ENCODE measurements at places on chromosomes 3 and 15.
A peak's percentile ranks its signal among the peaks of the same experiment; 100 is the strongest.

DNA sequence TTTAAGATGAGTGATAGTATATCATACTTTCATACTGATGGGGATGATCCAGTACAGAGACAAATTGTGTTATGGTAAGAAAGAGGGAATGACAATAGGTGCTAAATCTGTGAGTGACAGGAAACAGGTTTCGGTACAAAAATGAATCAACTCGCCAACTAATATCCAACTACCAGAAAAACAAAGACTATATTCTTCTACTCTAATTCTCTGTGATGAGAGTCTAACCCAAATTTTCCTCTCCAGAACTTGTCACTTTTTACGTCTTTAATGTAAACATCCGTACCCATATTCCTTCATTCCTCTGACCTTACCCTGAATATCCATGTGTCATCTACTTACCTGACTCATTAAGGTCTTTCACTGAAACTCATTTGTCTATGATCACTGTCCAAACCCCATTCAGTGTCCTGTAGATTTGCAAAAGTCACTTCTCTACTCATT, 39.6 kb downstream of the SCAPER start:
- no peak for ATAC-seq

GRCh38 chr3:187264021-187264420, 27.5 kb downstream of the MASP1 start:
- ATAC-seq, result no peak

DNA sequence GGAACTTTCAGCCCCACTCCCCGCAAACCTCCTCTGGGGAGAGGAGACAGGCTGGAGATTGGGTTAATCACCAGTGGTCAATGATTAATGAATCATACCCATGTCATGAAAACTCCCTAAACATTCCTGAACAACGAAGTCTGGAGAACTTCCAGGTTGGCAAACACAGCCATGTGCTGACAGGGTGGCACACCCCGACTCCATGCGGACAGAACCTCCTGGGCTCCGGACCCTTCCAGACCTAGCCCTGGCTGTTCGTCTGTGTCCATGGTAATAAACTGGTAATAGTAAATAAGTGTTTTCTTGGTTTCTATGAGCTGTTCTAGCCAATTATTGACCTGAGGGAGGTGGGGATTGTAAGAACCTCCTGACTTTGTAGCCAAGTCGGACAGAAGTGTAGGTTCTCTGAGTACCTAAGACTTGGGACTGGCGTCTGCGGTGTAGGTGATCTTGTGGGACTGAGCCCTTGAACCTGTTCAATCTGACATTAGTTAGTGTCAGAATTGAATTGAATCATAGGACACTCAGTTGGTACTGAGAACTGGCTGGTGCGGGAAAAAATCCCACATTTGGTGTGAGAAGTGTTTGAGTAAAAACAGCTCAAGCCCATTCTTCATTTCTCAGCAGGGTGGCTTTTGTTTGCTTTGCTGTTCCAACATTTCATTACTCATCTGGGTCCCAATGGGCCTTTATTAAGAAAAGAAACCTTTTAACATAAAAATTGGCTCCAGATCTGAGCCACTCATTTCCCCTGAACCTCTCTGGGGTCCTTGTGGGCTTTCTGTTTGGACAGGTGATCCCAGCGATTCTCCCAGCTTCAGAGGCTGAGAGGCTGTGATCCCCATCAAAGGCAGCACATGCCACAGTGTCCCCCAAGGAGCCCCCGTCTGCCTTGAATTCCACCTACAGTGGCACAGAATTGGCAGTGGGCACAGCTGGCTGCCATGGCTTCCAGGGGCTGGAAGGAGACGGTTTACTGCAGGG, 151.0 kb downstream of the TJP1 start:
- no peak for ATAC-seq

DNA sequence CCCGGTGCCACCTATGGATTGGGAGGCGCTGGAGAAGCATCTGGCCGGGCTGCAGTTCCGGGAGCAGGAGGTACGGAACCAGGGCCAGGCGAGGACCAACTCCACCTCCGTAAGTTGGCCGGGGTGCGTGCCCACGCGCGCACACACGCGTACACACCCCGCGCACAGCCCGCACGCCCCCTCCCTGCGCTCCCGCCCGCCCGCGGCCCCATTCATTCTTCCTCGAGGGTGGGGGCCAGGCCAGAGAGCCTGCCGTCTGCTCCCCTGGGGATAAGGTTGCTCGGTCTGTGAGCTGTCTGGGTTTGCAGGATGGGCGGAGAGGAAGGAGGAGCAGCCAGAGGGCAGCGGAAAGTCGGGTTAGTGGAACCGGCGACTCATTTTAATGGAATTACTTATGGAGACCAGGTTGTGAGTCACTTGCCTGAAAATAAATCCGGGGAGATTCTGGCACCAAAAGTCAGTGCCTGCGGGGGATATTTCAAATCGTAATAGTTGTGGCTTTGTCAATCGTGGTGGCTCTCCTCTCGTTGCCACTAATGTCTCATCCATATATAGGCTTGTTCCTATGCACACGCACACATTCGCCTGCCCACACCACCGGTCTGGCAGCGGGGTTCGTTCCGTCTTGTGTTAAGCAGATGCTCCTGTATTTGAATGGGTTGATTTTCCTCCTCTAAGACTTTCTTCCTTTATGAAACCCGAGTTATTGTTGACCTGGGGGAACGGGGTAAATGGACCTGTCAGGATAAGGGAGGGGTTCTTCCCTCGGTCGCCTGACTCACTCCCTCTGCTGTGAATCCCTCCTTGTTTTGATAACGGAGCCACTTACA, 223.4 kb upstream of the IL12A start:
- ATAC-seq, result peak; percentile 53

DNA sequence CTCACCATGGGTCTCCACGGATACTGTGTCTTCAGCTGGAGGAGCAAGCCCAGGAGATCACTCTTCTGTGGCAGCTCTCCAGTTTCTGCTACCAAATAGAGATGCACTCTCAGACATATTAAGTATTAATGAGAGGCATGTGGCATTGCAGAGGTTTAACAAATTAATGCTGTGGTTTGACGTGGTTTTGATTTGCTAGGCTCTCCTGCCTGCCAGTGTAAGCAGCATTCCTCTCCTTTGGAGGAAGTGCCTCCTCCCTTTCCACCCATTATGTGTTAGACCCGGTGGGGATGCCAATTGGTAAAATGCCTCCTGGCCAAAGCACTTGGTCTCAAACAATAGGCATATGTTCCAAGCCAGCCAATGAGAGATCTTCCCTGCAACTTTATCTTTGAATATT, 124.8 kb downstream of the MYLK start:
- no peak for ATAC-seq

- ATAC-seq, result no peak
These were observed 2.6 kb upstream of the TMCO5A start for GRCh38 chr15:37931868-37932267.

DNA sequence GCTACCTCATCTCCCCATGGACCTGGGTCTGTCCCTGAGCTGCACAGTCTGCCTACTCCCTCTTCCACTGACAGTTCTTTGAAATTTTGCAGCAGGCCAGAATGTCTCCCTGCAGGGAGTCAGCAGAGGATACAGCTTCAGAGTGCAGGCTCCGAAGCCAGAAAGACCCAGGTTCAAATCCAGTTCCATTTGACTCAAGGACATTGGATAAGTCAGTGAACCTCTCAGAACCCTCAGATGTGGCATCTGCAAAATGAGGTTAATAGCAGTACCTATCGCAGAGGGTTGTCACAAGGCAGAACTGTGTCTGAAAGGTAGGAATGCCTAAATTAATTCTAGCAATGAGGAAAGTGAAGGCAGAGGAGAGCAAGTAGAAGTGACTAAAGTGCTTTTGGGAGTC, 244.4 kb upstream of the TRIM42 start:
- no peak for ATAC-seq

DNA sequence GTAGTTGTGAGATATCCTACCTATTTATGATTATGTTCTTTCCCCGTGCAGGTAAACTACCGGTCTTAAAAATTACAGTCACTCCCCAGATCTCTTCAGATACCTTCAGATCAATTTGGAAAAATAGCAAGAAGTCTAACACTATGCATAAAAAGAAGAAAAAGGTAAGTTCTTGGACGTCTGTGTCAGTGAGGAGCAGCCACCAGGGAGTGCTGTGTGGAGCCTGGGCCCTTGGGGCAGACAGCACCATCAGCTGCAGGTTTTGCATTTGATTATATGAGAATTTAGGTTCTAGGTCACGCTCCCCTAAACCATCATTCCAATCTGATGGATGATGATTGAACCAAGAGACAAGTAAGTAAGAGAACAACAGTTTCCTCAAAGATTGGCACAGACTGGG, 8.9 kb upstream of the RNF7 start:
- no peak for ATAC-seq

DNA sequence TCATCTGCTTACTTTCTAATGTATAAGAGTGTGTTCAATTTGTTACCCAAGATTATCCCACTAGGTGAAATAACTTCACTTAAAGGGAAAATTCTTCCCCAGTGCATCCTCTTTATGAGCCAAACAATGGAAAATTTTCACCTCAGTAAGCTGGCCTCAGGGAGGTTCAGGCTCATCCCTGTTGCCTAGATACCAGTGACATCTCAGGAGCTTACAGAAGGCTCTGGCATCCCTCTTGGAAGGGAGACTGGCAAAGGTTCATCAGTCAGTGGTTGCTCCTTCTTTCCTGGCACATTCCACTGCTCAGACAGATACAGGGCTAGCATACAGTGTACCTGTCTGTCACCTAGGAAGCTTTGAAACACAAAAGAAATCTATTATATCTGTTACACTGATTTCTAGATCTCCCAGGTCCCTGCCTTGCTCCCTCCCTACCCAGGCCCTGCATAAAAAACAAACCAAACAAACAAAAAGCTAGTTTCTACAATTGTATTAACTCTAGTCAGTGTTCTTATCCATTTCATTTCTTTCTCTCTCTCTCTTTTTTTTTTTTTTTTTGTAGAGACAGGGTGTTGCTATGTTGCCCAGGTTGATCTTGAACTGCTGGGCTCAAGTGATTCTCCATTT, 1.7 kb downstream of the IP6K2 start:
- ATAC-seq, result no peak

- ATAC-seq, result no peak
These were observed 406.6 kb upstream of the DPPA4 start for GRCh38 chr3:109743981-109744380.

DNA sequence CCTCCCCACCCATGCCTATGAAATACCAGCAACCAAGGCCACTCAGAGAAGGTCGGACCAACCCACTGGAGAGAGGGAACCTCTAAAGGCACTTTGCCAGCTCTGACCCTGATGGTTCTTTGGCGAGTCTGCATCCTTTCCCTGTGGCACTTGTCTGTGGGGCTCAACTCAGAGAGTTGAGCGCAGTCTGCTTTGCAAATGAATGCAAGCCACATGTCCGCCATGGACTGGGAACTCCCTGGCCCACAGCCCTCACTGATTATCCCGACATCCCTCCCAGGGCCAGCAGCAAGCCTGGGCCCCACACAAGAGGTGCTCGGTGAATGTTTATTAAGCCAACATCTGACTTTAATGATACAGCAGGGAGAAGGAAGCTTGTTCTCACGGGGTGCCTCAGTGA, 55.5 kb upstream of the HES1 start:
- ATAC-seq, result no peak

DNA sequence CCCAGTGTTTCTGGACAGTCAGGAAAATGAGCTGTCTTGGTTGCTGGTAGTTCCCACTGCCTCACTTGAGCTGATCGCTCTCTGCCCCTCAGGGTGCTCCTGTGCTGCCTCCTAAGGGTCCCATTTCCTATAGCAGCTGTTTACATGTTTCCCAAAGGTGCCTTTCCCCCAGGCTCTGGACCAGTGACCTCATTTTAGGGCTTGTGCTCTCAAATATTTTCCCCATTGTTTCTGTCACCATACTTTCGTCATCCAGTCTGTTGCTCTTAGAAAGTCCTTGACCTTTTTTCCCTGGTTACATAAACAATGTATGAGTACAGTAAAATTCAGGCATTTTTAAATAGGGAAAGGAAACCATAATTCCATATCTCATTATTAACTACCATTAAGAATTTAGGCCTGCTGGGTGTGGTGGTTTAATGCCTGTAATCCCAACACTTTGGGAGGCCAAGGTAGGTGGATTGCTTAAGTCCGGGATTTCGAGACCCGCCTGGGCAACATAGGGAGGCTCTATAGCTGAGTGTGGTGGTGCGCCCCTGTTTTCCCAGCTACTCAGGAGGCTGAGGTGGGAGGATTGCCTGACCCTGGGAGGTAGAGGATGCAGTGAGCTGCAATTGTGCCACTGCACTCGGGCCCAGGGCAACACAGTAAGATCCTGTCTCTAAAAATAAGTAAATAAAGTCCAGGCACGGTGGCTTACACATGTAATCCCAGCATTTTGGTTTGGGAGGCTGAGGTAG, 11.7 kb downstream of the RAD54L2 start:
- no peak for ATAC-seq

DNA sequence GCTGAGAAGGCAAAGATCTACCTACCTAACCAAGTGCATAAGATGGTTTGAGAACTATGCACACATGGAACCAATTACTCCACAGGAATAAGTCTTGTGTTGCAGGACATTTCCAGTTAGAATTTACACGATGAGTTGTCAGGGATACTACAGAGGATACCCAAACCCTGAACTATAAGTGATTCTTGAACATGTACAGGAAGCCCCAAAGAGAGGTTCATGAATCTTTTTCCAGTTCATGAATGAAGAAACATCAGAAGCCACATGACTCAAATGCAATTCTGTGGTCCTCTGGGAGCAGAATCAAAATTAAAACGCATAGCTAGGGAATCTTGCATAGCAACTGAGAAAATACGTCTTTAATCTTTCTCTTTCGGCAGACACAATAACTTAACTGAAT, 114.1 kb upstream of the LMCD1 start:
- ATAC-seq, result no peak

DNA sequence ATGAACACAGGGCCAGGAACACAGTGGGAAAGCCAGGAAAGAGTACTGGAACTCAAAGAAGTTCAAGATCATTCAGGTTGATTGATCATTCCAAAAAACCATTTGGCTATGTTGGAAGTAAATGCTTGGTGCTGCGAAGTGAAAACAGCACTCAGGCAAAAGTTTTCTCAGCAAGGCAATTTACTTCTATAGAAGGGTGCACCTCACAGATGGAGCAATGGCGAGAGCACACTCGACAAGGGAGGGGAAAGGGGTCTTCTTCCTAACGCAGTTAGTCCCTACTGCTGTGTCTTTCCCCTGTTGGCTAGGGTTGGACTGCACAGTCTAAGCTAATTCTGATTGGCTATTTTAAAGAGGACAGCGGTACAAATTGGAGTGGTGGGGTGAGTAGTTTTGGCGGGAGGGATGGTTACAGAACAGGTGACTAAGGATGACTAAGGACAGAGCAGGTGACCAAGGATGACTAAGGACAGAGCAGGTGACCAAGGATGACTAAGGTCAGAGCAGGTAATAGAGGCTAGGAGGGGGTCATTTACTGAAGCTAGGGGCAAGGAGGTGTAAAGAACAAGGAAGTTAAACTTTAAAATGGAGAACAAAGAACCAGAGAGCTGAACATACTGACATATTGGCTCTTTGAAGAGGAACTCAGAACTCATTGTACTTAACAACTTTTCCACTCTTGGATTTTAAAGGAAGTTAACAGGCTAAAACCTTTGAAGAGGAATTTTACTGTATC, 43.3 kb downstream of the HOMER2 start:
- ATAC-seq, result no peak

- ATAC-seq, result no peak
These were observed 301.3 kb downstream of the EDEM1 start for GRCh38 chr3:5488771-5489170.

DNA sequence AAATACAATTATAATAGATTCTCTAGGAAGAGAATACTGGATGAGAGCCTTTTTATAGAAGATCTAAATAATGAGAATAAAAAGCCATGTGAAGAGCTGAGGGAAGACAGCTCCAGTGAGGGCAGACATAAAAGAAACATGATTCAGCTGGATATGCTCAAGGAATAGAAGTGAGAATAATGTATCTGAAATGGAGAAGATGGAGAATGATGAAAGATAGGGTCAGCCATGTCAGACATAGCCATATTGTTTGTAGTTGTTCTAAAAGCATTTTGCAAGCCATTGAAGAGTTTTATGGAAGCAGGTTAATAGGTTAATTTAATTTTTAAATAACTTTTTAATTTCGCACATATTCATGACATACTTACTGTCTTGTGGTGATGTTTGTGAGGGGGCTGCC, 713.5 kb upstream of the ARPP21 start:
- no peak for ATAC-seq

All from gastroesophageal sphincter (tissue), 4 donors.